ENCODE measurements at places on chromosomes 3 and 15. TPM values are rescaled to one million over a fixed set of nuclear protein-coding genes. Genes with fewer than 3 reads are reported as not detected.

DNA sequence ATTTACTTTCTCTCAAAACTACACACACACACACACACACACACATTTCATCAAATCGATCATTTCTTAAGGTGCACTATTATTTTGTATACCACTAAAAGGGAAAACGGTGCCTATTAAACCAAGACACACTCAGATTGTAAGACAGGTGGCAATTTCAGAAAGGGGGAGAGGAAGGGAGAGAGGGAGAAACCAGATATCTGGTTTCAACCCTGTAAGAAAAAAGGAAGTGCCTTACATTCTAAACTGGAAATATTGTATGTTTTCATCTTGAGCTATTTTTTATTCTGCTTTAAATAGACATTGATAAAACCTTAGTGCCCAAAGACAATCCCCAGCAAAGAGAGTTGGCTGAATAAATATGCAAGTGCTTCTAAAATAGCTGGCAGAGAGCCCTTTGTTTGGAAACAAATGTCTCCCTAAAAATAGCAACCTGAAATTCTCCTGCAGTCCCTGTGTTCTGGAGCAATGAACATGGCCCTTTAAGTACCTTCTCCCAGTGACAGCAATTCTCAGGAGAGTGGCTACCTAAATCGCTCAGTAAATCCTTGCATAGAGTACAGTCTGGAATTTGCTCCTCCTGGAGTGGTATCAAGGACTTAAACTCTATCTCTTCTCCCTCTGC lies 85.7 kb downstream of the RARB start:
- DNase-seq = no peak

GRCh38 chr3:153350420-153350819 lies 188.4 kb downstream of the RAP2B start:
- no peak for DNase-seq

DNA sequence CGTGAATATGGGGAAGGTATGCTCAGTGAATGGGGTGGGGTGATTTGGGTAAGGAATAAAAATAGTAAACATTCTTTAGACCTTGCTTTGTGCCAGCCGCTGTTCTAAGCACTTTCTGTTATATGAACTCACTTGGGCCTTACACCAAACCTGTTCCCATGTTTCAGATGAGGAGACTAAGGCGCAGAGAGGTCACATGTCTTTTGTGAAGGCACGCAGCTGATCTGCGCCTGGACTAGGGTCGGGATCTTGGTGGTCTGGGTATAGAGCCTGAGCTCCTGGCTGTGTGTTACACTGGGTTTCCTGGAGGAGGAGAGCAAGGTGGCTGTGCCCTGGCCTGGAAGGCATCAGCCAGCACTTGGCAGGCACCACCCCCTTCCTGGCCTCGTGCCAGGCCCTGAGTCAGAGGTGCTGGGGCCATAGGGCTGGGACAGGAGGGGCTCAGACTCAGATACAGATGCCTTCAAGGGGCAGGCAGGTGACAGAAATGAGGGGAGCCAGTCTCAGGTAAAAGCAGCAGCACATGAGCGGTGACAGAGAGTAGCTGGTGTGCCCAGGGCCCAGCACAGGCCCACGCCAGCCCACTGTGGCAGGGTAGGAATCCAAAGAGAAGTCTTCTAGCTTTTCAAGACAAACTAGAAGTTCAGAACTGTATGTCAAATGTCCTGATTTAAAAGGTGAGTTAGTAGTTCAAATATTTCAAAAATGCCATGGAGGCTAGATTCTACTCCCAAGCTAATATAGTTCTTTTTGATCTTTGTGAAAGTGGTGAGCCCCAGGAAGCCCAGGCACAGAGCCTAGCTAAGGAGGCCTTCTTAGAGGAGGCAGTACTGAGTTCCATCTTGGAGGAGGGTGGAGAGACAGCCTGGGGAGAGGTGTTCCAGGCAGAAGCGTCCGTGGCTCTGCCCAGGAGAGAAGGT lies 83.1 kb downstream of the DNAJB8 start:
- DNase-seq = no peak

GRCh38 chr3:42755681-42756578 lies 17.1 kb downstream of the CCDC13 start:
- DNase-seq = no peak

DNA sequence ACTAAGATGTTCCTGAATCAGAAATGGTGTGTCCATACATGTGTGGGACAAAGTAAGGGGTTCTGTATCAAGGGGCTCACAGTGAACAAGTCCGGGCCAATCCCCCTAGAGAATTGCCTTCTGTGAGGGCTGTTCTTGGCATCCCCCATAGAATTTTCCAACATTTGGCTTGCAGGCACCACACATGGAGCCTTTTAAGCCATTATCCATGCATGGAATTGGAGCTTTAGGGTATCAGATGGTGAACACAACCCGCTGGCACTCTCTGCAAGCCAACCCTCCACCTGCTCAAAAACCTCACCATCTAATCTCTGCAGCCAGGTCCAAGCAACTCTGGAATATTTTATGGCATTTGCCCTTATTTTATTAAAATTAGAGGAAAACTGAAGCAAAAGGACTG lies 278.7 kb downstream of the ERC2 start:
- no peak for DNase-seq

DNA sequence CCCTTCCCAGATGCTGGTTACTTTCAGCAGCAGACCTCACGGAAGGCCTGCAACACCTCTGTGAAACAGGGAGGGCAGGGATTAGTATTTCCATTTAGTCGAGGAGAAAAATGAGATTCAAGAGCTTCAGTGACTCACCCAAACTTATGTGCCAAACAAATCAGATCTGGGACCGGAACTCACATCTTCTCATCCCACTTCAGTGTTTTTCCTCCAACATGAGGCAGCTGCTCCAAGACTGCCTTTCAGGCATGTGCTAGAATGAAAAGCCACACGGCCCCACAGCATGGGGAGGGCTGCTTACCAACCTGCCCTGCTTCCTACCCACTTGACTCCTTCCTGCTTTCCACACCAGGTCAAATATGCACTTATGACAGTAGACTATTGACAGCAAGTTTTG lies 129.4 kb upstream of the SLC24A5 start:
- no peak for DNase-seq

GRCh38 chr3:142211034-142211433 lies 14.4 kb downstream of the GK5 start:
- DNase-seq = no peak

- peak; percentile 56 for DNase-seq
Observed at GRCh38 chr15:33150431-33150941, 44.0 kb downstream of the FMN1 start.

- no peak for DNase-seq
Observed at GRCh38 chr15:95129574-95129973, 898.2 kb downstream of the MCTP2 start.

DNA sequence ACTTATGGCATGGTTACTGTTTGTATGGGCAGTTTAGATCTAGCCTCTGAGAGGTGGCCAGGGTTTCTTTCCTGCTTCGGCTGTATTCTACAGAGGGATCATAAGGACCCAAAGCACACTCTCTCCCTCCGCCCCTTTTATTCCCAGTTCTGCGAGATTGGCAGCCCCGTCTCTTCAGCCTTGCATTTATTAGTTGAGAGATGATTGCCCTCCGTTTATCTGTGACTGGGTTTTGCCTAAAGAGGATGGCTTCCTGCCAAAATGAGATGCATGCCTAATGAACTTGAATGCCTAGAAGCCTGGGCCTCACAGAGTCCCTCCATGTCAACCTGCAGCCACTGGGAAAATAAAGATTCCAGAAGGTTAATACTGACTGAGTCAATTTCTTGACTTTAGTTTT lies 97.1 kb upstream of the CHL1 start:
- DNase-seq = no peak

- no peak for DNase-seq
Observed at GRCh38 chr3:63565220-63565619, 87.3 kb upstream of the SNTN start.

- DNase-seq = no peak
Observed at GRCh38 chr15:80026310-80026709, 33.2 kb upstream of the ZFAND6 start.

DNA sequence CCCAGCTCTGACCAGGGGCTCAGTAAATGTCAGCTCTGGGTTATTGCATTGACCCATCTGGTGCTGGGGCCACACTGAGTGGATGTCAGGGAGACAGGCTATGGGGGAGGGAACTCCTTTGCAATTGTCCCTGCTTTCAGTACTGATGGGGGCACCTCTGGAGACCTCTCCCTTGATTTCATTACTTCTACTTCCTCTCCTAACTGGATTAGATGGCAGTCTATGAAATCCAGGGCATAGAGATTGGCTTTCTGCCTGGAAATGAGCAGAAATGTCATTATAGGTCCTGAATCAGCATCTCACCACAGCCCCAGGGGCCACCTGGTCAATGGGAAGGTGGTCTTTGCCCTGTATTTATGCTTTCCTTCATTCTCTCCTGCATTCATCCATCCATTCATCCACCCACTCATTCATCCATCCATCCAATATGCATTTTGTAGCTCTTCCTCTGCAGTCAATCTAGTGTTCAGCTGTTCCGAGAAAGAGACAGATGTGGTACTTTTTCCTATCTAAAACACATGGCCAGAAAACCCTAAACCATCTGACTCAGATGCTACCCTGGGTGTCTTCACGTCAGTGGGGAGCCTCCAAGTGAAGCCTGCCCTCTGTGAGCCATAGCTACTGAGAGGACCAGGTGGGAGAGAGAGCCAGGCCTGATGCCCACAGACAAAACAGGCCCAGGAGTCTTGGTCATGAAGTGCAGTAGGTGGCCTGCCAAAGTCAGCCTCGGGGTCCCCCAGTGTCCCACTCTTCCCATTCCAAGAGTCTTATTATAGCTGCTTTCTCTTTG lies 57.1 kb downstream of the CCDC33 start:
- DNase-seq = no peak

DNA sequence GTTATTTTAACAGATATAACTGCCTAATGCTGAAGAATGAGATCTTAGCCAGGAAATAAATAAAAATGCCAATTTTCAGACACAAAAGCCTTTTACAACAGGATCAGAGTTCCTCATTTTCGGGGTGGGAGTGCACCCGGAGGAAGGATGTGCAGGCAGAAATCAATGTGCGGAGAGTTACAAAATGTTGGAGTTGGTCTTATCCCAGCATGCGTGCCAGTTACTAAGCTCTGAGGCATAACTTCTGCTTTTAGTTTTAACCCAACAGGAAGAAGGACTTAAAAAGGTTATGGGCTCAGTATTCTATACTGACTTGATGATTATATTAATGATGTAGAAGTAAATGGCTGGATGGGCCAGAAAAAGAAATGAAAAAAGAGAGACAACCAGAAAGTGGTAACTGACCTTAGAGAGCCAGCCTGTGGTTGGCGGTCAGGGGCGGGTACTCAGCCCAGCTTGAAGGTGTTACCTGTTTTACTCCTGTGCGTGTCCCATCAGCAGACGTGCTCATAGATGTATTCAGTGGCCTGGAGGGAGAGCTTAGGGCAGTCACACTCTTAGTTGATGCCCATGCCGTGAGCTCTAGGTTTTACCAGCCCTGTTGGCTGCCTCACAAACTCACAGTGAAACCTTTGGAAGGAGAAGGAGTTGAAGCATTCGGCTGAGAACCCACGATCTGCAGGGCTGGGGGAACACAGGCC lies 164.7 kb downstream of the SV2B start:
- DNase-seq = no peak

DNA sequence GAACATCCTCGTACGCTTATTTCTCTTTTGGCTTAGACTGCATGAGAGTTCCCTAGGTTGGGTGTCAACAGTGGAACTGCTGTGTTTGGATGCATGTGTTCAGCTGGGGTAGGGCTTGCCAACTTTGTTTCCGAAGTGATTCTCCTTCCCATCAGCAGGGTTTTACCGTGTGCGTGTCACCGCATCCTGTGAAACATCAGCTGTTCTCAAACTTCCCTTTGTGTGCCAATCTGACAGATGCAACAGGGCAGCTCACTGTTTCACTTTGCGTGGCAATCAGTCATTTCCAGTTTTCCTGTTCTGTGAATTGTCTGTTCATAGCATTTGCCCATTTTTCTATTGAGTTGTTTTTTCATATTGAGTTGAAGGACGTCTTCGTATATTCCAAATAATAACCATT lies 218.8 kb downstream of the VPS13C start:
- DNase-seq = no peak

GRCh38 chr15:66679657-66680108 lies 22.4 kb upstream of the SMAD6 start:
- no peak for DNase-seq

EPHA6 gene
- 0.72 TPM for polyA plus RNA-seq

RLBP1 gene
- polyA plus RNA-seq = not detected

SOX14 gene
- polyA plus RNA-seq = not detected

CPLX3 gene
- not detected for polyA plus RNA-seq

RBPMS2 gene
- polyA plus RNA-seq = 13.5 TPM

AADACL2 gene
- polyA plus RNA-seq = not detected

MYL3 gene
- 27.6 TPM for polyA plus RNA-seq

PRRT3 gene
- polyA plus RNA-seq = 4.7 TPM

ILDR1 gene
- polyA plus RNA-seq = 9.2 TPM

WNT5A gene
- 43.3 TPM for polyA plus RNA-seq

TMEM202 gene
- not detected for polyA plus RNA-seq

AQR gene
- 37.3 TPM for polyA plus RNA-seq
